Panc1 (cell line): ENCODE measurements at places on chromosomes 1 and 21.

DNA sequence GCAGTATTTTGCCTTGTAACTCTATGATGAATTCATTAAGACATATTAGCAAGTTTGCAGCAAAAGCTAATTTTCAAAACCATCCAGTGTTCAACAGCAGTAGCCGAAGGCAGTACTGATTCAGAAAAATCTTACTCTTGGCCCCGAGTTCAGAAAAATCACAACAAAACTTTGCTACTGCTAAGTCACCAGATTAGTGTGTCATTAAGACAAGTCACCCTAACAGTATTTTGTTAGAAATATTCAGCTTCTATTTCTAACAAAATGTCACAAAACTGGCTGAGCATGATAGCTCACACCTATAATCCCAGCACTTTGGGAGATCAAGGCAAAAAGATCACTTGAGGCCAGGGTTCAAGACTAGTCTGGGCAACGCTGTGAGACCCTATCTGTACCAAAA, 8.2 kb downstream of the GTF2B start:
- no peak for DNase-seq

DNA sequence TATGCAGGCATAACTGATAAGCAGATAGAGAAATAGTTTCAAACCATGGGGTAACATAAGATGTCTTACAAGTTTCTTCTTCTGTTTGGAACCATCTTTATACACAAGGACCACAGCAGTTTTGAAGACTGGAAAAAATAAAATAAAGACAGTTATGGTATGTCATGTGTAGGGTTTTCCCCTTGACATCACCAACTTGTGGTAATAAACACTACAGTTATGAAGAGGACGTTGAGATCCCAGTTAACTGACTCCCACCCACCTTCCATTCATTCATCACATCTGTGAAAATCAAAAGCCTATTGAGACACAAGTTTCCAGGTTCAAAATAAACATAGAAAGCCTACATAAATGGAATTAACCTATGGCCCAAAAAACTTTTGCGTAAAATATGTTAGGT, 92.5 kb upstream of the KRTAP19-8 start:
- no peak for DNase-seq

GRCh38 chr1:195773931-195774330, 834.3 kb downstream of the KCNT2 start:
- DNase-seq = no peak

DNA sequence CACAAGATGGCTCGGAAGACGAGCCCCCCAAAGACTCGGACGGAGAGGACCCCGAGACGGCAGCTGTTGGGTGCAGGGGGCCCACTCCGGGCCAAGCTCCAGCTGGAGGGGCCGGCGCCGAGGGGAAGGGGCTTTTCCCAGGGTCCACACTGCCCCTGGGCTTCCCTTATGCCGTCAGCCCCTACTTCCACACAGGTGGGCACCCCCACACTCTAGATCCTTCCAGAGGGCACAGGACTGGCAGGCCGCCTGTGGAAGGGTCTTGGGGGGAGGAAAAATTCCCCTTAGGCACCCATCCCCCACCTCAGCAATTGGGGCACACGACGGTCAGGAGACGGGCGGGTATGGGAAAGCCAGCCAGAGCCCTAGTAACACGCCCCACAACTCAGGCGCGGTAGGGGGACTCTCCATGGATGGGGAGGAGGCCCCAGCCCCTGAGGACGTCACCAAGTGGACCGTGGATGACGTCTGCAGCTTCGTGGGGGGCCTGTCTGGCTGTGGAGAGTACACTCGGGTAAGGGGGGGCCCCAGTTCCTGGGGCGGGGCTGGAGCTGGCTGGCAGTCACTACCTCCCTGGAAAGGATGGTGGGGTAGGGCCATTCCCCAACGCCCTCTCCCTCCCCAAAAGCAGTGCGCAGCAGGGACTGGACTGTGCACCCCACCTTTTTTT, 16.1 kb downstream of the NOC2L start:
- no peak for DNase-seq

- no peak for DNase-seq
These were observed 97.2 kb downstream of the BCAR3 start for GRCh38 chr1:93584261-93585003.

DNA sequence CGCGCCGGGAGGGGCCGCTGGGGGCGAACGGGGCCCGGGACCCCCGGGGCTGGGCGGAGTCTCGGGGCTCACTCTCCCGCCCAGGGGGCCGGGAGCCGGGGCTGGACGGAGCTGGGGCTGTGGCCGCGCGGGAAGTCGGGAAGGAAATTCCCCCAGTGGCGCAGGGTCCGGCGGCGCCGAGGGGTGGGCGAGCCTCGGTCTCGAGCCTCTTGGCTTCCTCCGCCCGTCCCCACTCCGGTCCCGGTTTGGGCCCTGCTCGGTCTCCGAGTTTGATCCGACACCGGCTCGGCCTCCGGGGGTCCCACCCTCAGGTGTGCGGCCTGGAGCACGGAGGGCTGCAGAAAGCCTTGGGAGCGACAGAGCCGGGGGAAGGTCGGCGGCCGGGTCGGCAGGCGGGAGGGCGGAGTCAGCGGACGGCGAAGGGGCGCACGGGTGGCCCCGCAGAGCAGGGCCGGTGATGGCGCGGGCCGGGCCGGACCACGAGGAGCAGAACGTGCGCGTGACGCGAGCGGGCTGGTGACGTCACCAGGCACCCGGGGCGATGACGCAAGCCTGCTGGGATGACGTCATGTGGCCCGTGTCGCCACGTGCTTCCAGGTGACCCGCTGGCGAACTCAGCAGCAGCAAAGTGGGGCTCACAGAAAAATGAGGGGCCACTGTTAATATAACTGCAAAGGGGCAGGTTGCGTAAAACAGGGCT, 610 bp upstream of the HES4 start:
- DNase-seq = no peak

DNA sequence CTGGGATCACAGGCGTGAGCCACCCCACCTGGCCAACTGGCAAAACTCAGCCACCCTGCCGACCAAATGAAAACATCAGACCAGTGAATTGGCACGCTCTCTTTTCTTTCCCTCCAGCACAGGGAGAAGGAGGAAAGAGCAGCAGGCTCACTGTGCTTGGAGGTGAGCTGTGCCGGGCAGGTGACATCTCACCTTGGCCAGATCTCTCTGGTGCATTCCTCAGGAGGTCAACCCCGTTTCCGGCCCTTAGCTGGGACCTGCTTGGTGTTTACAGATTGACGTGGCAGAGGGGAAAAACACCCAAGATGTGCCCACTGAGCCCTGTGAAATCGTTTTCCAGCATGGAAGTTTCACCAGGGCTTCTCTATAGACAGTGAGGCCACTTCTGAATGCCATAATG, 45.1 kb downstream of the TMEM51 start:
- DNase-seq = no peak

DNA sequence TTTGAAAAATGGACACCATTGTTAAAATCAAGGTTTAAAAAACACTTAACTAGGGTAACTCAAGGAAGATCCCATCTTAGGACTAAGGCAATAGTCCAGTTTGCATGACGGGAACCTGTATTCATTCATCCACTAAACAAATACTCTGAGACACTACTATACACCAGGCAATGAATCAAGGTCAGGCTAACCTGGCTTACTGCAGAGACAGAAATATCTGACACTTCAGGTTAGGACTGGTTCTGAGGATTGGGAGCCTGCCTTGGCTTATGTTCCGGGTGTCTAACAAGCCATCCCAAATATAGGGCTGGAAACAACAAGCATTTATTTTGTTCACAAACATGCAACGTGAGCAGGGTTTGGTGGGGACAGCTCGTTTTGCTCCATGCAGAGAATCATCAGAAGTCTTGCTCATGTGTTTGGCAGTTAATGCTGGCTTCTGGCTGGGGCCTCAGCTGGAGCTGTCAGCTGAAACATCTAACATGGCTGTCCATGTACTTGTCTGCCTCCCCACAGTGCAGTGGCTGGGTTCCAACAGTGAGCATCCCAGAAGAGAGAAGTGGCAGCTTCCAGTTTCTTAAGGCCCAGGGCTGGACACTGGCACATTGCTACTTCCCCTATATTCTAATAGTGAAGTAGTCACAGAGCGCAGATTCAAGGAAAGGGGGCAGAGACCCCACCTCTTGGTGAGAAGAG, 37.0 kb upstream of the CAMK1G start:
- no peak for DNase-seq

- DNase-seq = no peak
These were observed 98.4 kb downstream of the MAGI3 start for GRCh38 chr1:113488576-113489177.

DNA sequence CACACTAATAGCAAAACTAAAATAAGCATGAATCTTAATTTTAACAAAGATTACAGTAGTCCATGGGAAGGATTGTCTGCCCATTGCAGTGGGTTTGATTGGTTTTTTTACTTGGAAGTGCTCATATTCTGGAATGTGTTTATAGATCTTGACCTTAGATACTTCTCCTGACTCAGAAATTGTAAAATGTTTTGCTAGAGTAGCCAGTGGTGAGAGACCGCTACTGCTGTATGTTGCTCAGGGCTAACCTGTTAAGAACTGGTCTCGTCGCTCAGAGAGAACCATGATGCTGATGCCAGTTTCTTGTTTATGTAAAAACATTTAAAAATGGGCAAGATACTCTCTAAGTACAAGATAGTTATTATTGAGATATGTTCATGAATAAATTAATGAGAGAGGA, 99.9 kb downstream of the ROR1 start:
- no peak for DNase-seq

- no peak for DNase-seq
These were observed 97.9 kb downstream of the USH2A start for GRCh38 chr1:216325336-216325735.

- no peak for DNase-seq
These were observed 23.2 kb downstream of the ARID4B start for GRCh38 chr1:235304549-235305451.

DNA sequence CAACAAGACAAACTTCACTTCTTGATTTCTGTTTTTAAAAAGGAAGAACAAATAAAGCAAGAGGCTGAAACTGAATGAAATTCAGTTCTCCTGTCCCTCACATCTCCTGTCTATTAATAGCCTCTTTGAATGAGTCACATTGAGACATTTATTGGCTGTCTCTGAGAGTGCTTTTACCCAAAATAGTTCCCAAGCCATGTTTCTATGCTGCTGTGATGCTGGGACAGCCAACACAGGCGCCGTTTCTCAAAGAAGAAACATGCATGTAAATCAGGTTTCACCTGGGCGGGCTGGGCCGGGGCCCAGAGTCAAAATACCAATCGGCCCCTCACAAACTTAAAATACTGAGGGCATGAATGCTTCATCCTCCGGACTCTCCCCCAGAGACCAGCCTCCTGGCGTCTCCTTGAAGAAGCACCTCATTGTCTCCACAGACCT, 105.2 kb downstream of the EDEM3 start:
- no peak for DNase-seq

GRCh38 chr1:223772771-223773160, 60.4 kb downstream of the CAPN2 start:
- no peak for DNase-seq

- no peak for DNase-seq
These were observed 144.8 kb upstream of the SLC35F3 start for GRCh38 chr1:233759665-233760064.

DNA sequence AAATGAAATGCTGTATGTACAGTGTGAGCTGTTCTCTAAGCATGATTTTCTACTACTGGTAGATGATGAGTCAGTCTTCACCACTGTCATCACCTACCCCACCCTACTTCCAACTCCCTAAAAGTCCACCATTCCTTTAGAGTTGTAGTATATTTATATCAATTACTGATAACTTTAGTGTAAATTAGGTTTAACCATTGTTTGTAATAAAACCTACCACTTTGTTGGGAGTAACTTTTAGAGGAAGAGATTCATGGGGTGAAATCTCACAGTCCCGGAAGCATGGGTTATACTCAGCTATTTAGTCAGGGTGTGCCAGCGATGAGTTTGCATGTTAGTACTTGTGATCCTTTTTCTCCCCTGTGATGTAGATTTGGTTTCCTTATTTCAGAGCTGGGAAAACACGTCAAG, 17.1 kb downstream of the MORC3 start:
- no peak for DNase-seq

- no peak for DNase-seq
These were observed 967.6 kb downstream of the LTN1 start for GRCh38 chr21:28025111-28025510.

DNA sequence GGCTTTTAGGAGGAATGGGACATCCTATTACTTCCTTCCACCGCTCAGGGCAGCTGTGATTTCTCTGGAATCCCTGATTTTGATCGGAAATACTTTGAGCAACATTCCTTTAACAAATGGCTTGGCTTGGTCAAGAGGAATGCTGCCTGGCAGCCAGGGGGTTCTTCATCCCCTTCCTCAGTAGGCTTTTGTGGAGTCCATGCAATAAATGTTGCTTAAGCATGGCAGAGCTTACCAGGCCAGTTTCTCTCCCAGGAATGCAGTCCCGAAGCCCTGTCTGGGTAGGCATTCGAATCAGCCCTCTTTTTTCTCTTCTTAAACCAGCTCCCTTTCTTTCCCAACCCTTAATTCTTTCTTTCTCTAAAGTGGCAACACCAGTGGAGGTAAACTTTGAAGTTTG, 177.1 kb upstream of the KIAA0040 start:
- no peak for DNase-seq

DNA sequence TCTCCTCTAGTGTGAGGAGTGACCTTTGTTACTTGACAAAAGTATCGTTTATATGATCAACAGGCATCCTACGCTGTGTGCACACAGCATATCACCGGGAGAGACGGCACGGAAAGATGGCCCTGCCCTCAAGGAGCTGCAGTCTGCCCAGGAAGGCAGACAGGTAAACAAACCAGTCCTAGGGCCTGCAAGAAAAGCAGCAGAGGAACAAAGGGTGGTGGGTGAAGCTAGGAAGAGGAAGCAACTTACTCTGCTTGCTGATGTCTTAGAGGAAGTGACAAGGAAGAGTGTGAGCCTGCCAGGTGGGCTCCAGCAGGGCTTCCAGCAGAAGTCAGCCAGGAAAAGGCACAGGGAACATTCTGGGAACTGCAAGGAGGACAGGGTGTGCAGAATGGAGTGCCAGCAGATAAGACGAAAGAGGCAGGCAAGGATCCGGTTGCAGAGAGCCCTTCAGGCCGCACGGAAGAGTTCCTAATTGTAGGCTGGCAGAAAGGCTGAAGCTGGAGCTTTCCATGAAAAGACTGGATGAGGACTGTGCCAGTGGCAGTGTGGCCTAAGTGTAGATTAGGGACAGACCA, 106.7 kb downstream of the SLC45A1 start:
- no peak for DNase-seq

GRCh38 chr1:18684303-18684702, 53.7 kb downstream of the PAX7 start:
- no peak for DNase-seq

- DNase-seq = no peak
These were observed 557.2 kb upstream of the BEND5 start for GRCh38 chr1:49333906-49334305.

- no peak for DNase-seq
These were observed 11.6 kb downstream of the TTLL10 start for GRCh38 chr1:1185101-1185765.

DNA sequence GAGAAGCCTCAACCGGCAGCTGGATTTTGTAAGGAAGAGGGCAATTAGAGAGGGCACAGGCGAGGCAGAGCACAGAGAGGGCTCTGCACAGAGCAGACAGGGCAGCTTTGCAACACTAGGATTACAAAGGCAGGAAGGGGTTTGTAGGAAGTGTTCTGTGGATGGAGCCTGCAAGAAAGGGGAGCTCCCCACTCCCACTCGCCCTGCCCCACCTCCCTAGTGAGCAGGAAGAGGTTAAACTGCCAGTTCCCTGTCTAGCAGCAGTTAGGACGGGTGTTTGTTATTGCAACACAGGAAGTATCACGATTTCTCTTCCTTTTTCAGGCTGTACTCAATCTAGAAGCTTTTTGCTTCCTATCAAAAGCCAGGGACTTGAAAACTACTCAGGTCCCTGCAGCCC, 63.3 kb upstream of the LRRC8D start:
- no peak for DNase-seq
